ENCODE measurements at places on chromosomes 5 and 9.
A peak's percentile ranks its signal among the peaks of the same experiment; 100 is the strongest.

DNA sequence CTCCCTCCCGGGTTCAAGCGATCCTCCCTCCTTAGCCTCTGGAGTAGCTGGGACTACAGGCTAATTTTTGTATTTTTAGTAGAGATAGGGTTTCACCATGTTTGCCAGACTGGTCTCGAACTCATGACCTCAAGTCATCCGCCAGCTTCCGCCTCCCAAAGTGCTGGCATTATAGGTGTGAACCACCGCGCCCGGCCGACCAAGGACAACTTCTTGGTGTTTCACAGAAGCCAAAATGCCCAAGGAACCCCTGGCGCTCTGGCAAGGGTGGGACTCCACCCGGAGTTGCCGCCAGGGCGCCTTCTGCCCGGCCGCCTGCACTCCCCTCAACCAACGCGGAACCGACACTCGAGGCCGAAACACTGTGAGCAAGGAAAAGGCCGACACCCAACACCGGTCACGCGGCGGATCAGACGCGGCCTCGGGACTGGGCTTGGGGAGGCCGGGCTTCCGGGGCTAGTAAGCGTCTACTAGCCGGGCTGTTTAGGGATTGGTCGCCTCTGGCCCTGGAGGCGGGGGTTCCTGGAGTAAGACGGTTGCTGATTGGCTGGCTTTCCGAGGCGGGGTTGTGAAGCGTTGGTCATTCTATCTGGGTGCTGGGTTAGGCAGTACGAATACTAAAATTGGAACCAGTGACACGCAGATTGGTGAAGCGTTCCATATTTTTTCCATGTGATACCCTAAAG is 7.7 kb upstream of the CFAP157 start:
- DNase-seq = peak; percentile 97

- no peak for DNase-seq
Observed at GRCh38 chr5:160792281-160792680, 59.7 kb downstream of the ATP10B start.

DNA sequence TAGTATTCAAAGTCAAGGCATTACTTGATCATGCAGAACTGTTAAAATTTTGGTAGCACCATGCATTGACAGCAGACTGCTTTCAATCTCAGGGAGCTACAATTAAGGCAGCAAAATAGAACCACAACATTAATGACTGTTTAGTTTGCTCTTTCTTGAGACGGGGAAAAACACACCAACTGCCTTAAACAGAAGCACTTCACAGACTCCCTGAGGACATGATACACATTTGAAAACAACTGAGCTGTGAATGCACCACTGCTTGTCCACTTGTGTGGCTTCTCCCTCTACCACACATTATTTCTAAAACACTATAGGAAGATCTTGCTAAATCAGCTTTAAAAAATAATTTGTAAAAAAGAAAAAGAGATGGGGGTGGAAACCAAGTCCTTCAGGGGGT is 79.6 kb upstream of the MAST4 start:
- DNase-seq = no peak

DNA sequence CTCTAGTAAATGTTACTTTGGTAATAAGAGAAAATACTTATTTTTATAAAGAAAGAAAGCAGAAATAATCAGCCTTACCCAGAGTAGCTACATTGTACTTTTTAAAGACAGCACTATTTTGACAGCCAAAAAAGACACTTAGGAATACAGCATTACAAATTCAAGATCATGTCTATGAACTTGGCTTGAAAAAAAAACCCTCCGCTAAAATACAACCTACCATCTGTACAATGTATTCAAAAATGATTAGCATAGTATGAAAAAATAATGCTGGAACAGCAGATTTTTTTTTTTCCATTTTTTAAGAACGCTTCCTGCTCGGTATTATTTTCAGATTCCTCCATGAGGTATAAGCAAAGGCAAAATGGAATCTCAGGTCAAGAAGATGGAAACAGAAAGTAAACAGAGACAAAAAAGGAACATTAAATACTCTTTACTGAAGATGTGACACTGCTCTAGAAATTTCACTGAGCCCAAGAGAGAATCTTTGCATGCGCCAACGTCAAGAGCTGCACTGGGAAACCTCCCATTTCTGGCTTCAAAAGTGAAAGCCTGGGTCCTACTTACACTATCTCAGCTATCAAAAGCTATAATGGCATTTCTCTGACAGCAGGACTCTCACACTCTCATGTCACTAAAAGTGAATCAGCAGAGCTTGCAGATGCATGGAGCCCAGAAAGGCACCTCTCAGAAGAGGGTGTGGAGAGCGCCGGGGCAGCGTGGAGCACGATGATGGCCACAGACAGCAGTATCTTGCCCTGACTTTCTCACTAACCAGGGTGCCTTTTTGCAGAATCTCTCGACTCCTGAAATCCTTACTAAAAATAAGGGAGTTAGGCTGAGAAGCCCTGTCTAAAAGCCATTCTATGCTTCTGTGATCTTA is 167.4 kb downstream of the ELAVL2 start:
- no peak for DNase-seq

All from AG10803 (cell line).